Urothelium cell line (cell line): ENCODE measurements at places on chromosomes 6 and 20.

GRCh38 chr6:42629845-42630244 is 66.0 kb downstream of the UBR2 start:
- DNase-seq, result no peak

DNA sequence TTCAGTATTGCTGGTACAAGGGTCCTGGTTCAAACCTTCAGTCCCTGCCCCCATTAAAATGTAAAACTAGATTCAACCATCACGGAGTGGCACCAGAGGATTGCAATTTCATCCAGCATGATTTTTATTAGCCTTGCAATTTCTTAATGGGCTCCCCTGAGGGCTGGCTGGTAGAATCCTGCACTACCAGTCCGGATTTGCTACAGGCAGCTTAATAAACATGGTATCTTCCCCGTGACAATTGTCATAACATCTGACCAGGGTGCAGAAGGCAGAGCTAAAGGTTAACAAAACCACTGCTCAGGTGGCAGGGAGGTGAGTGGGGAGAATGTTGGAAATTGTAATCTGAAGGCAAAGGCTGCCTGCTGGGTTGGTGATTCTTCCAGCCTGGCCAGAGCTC is 94.5 kb downstream of the PKHD1 start:
- DNase-seq, result no peak

DNA sequence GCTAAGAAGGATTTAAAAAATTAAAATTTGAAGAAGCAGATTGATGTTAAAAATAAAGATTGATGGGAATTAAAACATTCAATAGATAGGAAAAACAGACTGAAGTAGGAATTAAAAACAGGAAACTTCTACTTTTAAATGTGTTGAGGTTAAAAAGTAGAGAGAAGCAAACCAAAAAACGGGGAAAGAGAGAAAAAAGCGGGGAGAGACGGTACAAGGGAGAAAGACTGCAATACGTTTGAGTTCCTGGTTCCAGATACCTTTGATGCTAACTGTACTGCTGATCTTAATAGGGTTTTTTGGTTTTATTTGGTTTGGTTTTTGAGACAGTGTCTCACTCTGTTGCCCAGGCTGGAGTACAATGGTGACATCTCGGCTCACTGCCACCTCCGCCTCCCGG is 27.0 kb downstream of the LOC128125822 start:
- no peak for DNase-seq

DNA sequence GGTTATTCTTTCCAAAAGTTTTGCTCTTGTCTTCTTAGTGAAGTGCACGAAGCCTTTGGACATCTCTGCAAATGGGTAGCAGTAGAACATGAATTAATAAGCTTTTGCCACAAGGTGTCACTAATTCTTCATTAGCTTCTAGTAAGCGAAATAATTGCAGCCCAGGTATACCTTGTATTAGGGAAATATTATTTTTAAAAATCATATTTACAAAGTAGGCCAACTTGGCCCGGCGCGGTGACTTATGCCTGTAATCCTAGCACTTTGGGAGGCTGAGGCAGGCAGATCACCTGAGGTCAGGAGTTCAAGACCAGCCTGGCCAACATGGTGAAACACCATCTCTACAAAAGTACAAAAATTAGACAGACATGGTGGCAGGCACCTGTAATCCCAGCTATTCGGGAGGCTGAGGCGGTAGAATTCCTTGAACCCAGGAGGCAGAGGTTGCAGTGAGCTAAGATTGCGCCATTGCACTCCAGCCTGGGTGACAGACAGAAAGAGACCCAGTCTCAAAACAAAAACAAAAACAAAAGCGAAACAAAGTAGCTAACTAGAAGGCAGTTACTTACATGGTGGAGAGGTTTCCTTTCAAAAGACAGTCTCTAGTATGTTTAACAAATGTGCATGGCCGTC is 8.8 kb upstream of the RSPH3 start:
- DNase-seq, result peak; percentile 43

- DNase-seq, result no peak
Observed at GRCh38 chr6:80689716-80690395, 583.4 kb downstream of the BCKDHB start.

DNA sequence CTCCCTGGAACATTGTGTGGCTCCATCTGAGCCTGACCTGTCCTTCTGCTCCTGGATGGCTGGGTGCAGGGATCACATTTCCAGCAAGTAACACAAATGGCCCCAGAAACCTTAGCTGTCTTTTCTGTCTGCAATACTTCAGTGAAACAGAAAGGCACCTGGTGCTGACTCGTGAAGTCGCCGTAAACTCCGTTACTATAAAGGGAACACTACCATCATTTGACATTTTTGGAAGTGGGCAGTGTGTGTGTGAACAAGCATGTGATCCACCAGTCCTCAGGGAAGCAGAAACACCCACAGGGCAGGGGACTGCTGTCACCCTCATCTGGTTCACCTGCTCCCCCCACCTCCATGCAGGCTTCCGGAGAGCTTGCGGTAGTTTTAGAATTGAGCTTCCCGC is 23.9 kb downstream of the SERPINB6 start:
- DNase-seq, result no peak

DNA sequence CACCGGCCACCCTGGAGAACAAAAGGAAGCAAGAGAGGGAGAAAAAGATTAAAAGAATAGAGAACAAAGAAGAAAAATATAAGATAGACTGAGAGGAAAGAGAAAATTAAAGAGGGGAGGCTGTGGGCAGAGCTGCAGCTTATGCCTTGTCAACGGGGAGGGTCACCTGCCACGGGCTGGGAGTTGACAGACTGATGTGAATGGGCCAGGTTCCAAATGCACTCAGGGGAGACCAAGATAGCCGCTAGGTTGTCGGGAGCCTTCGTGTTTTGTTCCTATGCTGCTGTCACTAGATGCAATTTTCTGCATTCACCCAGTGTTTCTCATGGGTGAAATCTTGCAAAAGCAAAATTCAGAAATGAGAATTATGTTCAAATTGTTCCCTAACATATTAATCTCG is 119.6 kb upstream of the MTHFD1L start:
- DNase-seq, result no peak

GRCh38 chr20:15071085-15071808 is 733.8 kb upstream of the FLRT3 start:
- no peak for DNase-seq

- peak; percentile 6 for DNase-seq
Observed at GRCh38 chr6:105178110-105178509, 1.7 kb downstream of the POPDC3 start.

- no peak for DNase-seq
Observed at GRCh38 chr6:22010102-22010501, 286.7 kb downstream of the PRL start.

DNA sequence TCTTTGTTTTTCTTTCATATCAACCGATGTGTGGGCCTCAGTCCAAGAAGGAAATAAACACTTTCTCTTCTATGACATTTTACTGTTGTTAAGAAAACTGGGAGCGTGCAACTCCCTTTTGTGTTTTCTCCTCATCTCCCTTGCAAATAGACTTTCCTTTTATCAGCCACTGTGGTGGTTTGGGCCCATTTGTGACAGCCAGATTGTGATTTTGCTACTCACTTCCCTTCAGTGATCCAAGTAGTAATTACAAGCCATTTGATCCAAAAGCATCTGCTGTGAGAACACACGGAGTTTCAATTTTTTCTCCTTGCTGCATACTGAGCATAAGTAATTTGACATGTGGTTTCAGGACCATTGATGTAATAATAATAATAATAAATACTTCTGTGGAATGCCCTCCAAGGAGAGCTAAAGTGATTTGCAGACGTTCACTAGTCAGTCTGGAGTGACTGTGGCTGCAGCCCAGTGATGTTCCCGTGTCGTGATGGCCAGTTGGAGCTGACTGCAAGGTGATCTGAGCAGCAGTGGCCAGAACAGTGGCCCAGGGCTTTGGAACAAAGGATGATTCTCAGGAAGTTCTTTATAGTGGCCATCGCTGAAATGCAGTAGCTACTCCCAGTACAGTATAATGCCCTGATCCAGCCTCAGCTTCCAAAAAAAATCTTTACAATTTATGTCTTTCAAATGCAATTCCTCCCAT is 91.9 kb upstream of the CLDN20 start:
- no peak for DNase-seq

GRCh38 chr6:89834884-89835792 is 5.5 kb downstream of the CASP8AP2 start:
- no peak for DNase-seq

GRCh38 chr6:25476126-25476525 is 175.9 kb upstream of the SCGN start:
- peak; percentile 18 for DNase-seq

- no peak for DNase-seq
Observed at GRCh38 chr6:7041511-7042026, 66.2 kb upstream of the RREB1 start.
